ENCODE measurements at places on chromosomes 3 and 15. TPM values are rescaled to one million over a fixed set of nuclear protein-coding genes. Genes with fewer than 3 reads are reported as not detected.

DNA sequence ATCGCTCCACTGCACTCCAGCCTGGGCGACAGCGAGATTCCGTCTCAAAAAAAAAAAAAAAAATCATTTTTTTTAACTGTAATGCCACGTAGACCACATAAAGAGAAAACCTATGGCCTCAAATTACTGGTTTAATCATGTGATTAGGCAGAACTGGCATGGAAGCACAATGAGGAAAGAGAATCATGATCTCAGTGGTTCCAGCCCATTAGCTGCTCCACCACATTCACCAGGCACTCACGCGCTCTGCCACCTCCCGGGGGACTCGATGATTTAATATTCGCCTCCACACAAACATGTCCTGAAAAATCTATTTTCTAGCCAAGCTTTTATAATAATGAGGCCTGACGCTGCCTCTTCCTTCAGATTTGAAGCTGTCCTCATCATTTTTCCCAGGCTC, 204.7 kb downstream of the TBL1XR1 start:
- H3K36me3 ChIP-seq, result no peaks in the 10 kb centered on the region
- H3K4me1 ChIP-seq, result peaks cover 13% of the 10 kb centered on the region
- DNase-seq, result no peak
- no peaks in the 10 kb centered on the region for H3K27me3 ChIP-seq
- no peak overlapping the region for H3K4me3 ChIP-seq

The TTC23 gene
- 16.4 TPM for total RNA-seq

GRCh38 chr3:98068824-98069223, 18.1 kb upstream of the OR5AC2 start:
- H3K27ac ChIP-seq, result no peak overlapping the region
- no peaks in the 10 kb centered on the region for H3K27me3 ChIP-seq
- H3K4me1 ChIP-seq, result no peaks in the 10 kb centered on the region
- no peak overlapping the region for H3K4me3 ChIP-seq

DNA sequence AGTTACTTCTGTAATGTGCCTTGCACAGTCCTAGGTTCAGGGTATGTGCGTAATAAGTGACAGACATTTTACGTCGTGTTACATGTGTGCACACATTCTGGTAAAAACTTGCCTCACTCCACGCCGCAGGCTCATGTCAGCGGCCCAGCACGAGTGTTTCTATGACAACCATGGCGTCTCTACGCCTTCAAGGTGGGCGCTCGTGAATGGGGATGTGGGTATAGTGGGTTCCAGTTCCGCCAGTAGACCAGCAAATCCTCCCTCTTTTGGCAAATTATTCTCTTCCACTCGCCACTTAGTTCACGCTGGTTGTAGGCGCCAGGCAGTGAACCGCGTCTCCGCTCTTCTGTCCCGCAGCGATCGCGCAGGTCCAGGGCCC, 40.3 kb downstream of the CHST14 start:
- H3K36me3 ChIP-seq, result no peaks in the 10 kb centered on the region
- peaks cover 25% of the 10 kb centered on the region for H3K4me1 ChIP-seq
- no peaks in the 10 kb centered on the region for H3K27me3 ChIP-seq

DNA sequence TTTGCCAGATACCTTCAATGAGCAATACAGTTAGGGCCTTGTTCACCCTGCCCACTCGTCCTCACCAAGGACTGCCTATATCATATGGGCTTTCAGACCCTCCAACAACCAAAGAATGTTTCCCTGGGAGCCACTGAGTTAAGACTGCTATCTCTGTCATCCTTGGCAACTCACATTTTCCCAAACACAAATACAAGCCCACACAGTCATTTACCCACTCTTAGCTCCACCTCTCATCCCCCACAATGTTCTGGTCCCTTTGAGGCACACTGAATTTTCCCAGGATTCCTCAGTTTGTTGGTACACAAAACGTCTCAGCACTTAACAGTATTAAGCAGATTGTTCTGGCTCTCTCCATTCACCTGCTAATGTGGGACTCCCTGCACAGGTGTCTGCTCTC, 204.6 kb downstream of the TLE3 start:
- no peaks in the 10 kb centered on the region for H3K4me1 ChIP-seq
- H3K27me3 ChIP-seq, result peaks cover 3% of the 10 kb centered on the region
- no peak for DNase-seq
- no peak overlapping the region for H3K4me3 ChIP-seq

GRCh38 chr3:117695321-117695720, 985.7 kb downstream of the TUSC7 start:
- H3K36me3 ChIP-seq, result no peaks in the 10 kb centered on the region
- no peak overlapping the region for H3K27ac ChIP-seq
- DNase-seq, result no peak
- H3K4me3 ChIP-seq, result no peak overlapping the region
- H3K4me1 ChIP-seq, result peaks cover 7% of the 10 kb centered on the region

DNA sequence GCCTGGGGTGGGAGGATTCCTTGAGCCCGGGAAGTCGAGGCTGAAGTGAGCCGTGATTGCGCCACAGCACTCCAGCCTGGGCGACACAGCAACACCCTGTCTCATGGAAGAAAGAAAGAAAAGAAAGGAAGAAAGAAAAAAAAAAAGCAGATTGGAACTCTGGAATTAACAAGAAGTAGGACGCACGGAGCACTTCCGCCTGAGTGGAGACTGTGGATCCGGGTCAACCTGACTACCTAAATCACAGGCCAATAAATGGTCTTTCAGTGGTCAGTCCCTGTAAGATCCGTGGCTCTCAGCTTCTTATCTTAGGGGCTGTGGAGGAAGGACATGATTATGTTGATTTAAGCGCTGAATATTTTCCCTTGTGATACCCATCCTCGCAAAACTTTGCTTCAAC, 2.4 kb upstream of the PPARG start:
- peaks cover 6% of the 10 kb centered on the region for H3K4me1 ChIP-seq
- H3K36me3 ChIP-seq, result no peaks in the 10 kb centered on the region
- DNase-seq, result no peak
- H3K27me3 ChIP-seq, result peaks cover 25% of the 10 kb centered on the region
- no peak overlapping the region for H3K4me3 ChIP-seq

DNA sequence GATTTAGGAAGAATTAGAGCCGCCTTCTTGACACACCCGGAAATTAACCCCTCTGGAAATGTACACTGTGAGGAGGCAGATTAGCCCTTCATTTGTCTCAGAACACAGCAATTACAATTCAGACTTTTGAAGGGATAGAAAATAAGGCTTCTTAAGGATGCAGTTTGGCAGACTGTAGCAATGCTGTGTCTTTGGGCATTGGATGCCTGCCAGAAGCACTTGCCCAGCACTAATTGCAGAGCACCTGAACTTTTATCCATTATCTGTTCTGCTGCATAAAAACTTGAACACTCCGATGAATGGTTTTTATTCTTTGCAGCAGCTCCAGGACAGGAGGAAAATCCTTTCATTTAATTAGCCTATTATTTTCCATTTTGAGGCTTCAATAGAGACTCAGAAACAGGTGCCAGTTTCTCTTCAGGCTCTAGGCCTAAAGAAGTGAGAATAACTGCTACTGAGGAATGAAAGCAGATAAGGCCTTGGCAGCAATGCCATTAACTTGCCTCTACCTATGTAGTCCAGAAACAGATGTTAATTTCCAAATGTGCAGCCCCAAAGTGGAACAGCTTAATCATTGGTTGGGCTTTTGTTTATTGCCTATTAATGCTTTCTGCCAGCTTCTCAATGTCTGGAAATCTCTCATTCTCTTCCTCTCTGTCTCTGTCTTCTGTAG, 418.5 kb downstream of the NSUN3 start:
- no peak for DNase-seq
- H3K4me3 ChIP-seq, result no peak overlapping the region
- H3K27ac ChIP-seq, result no peak overlapping the region

DNA sequence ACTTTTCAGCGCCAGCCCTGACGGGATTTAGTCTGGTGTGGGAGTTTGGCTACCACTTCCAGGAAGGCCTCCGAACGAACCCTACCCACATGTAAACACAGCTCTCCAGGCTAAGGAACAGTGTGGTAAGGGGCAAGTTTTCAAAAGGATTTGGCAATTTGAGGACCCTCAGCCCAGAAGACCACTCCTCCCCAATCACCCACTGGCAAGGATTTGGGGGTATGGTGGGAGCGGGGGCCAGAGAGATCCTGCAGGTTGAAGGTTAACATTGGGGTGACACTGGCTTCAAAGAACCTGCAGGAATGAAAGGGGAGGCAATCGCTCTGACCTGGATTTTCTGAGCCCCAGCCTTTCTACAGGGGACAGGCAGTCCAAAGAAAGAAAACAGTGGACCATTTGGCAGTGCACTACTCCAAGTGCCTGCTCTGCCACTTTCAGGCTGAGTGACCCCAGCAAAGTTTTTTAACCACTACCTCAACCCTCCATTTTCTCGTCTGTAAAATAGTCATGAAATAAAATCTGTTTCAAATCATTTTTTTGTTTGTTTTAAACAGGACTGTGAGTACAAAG, 34.5 kb downstream of the ZIC4 start:
- no peak overlapping the region for H3K4me3 ChIP-seq
- no peaks in the 10 kb centered on the region for H3K36me3 ChIP-seq
- no peaks in the 10 kb centered on the region for H3K4me1 ChIP-seq
- no peak overlapping the region for H3K27ac ChIP-seq

DNA sequence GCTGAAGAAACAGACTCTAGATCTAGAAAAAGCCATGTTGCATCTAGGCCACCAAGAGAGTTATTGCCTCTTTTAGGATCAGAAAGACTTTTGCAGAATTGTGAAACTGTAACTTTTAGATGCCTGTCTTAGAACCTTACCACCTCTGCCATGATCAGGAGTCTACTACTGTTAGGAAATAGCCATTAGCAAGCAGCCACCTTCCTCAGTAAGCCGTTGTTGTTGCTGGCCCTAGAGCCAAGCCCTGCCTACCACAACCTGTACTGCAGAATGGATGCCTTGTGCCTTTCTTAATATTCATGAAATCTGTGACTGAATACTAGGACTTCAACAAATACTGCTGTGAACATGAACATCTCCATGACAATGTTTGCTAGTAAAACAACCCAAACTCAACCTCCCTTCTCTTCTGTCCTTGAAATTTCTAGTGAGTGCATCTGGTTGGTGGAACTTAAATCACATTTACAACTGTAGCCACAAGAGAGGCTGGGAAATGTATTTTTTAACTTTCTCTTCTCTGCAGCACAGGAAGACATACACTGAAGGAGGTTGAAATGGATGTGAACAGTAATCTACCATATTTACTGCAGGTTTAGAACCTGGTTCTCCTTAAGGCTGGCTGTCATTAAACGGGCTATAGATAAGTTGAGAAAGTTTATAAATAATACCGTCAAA, 20.7 kb downstream of the RASA2 start:
- H3K4me3 ChIP-seq, result no peak overlapping the region
- no peaks in the 10 kb centered on the region for H3K4me1 ChIP-seq
- peaks cover 4% of the 10 kb centered on the region for H3K36me3 ChIP-seq
- H3K27me3 ChIP-seq, result no peaks in the 10 kb centered on the region

DNA sequence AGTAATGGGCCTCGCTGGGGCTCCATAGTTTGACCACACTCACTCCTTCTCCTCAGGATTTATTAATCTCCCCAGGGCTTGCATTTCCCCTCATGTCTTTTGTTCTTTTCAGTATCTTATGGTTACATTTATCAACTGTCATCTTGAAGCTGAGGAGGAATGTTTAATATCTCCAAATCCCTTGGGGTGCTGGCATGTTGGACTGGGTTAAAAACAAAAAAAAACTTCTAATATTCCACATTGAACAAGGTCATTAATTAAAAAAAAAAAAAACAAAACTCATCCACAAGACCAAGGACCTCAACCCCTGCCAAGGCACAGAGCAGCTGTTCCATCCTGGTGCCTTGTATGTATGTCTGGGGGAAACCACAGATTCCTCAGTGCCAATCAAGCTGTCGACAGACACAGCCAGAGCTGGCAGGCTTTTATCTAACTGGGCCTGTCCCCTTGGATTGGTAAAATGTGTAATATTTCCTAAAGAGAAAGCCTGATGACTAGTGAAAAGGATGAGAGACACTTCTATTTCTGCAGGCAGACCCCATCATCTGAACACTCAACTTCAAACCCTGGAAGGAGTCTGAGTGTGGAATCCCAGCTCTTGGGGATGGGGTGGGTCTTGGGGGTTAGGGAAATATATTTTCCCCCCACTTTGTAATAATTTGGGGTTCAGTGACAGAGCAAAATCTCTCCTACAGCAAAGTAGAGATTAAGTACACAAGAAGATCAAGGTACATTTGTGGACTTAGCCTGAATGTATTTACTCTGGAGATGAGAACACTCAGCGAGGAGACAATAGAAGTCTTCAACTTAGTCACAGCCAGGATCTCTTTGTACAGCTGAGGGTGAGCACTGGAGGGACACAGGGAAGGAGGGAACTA, 69.1 kb downstream of the TTC23 start:
- H3K4me1 ChIP-seq, result peaks cover 18% of the 10 kb centered on the region
- DNase-seq, result no peak
- no peaks in the 10 kb centered on the region for H3K36me3 ChIP-seq
- H3K4me3 ChIP-seq, result no peak overlapping the region
- no peaks in the 10 kb centered on the region for H3K27me3 ChIP-seq
- H3K27ac ChIP-seq, result no peak overlapping the region

GRCh38 chr3:11803977-11804892, 42.5 kb downstream of the TAMM41 start:
- peaks cover 52% of the 10 kb centered on the region for H3K36me3 ChIP-seq
- H3K27ac ChIP-seq, result no peak overlapping the region
- no peak overlapping the region for H3K4me3 ChIP-seq
- DNase-seq, result peak; percentile 53

- no peaks in the 10 kb centered on the region for H3K36me3 ChIP-seq
- no peak overlapping the region for H3K4me3 ChIP-seq
- no peak overlapping the region for H3K27ac ChIP-seq
- H3K4me1 ChIP-seq, result peaks cover 18% of the 10 kb centered on the region
- DNase-seq, result no peak
- H3K27me3 ChIP-seq, result no peaks in the 10 kb centered on the region
These were observed 3.9 kb downstream of the TOMM70 start for GRCh38 chr3:100396967-100397366.

DNA sequence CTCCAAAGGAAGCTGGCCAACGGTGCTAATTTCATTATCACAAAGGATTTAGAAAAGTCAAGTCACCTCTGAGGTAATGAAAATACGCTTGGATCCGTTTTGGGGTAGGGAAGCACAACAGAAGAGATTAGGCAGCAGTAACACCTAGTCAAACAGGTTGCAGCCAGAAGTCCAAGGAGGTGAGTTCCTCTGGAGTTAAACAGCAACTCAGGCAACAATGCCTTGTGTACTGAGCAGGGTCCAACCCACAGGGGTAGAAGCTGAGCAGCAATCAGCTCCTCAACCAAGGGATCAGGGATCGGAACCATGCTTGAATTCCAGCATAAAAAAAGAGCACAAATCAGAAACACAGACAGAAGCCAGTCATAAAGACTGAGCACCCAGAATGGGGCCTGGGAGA, 88.1 kb upstream of the SPRED1 start:
- no peak overlapping the region for H3K27ac ChIP-seq
- H3K4me3 ChIP-seq, result no peak overlapping the region
- H3K27me3 ChIP-seq, result no peaks in the 10 kb centered on the region
- H3K36me3 ChIP-seq, result no peaks in the 10 kb centered on the region

DNA sequence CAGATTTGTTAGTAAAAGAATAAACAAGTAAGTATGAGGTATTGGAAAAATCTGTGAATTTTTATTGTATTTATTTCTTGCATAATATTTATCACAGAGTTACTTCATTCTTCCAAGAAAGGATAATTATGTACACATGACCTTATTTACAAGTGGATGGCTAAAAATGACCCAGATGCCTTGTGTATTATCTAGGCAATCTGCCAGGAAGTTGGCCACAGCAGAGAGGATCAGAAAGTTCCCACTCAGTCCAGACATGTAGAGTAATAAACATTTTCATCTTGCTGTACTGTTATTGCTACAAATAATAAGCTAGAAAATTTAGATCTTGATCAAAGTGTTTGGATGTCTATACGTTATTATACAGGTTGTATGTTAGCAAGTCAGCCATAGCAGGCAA, 317.1 kb downstream of the EPHA6 start:
- DNase-seq, result no peak
- no peaks in the 10 kb centered on the region for H3K4me1 ChIP-seq
- no peak overlapping the region for H3K27ac ChIP-seq
- H3K36me3 ChIP-seq, result no peaks in the 10 kb centered on the region
- no peaks in the 10 kb centered on the region for H3K27me3 ChIP-seq
- no peak overlapping the region for H3K4me3 ChIP-seq

All from lower lobe of right lung (tissue), 2 donors.